WERI-Rb-1 (cell line): ENCODE measurements at places on chromosomes 11 and 22.
A peak's percentile ranks its signal among the peaks of the same experiment; 100 is the strongest.

- DNase-seq, result no peak
Measured at GRCh38 chr11:117489999-117490679, 162.5 kb downstream of the CEP164 start.

DNA sequence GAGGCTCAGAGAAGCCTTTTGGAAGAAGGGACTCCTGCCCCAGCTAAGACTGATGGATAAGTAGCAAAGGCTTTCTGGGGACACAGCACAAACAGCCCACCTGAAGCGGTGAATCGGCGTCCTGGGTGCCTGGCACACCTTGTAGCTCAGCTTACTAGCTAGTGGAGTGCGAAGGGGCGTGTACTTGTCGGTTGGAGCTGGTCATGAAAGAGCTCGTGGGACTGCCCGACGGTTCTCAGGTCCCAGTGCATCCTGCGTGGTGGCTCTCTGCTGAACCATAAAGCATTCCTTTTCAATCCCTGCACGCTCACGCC, 690 bp upstream of the UVRAG start:
- no peak for DNase-seq

DNA sequence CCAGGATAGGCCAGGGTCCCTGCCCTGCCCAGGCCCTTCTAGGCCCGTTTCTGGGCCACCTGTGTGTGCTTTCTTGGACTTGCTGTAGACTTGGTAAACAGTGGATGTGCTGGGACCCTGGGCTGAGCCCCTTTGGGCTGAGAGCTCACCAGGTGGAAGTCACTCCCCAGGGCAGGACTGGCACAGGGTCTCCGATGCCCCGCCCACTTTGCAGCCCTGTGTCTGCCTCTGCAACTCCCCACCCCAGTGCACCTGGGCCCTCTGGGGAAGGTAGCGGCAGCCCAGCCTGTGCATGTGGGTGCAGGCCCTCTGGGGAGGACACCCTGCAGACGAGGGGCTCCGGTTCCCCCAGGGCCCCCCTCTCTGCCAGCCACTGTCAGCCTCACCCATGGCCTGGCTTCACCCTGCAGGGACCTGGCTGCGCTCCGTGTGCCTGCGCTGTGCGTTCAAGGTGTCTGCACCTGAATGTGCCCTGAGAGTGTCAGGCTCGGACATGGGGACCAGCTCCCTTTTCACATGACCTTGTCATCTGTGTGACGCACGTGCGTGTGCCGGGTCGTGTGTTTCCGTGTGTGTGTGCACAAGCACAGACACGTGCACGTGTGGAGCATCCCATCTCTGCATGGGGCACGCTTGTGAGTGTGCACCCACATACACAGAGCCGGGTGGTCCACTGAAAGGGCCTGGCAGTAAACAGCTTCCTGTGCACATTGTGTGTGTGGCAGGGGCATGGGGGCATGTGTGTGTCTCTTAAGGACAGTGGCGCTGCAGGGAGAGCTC, 118.5 kb downstream of the KCNQ1OT1 start:
- DNase-seq, result peak; percentile 6

DNA sequence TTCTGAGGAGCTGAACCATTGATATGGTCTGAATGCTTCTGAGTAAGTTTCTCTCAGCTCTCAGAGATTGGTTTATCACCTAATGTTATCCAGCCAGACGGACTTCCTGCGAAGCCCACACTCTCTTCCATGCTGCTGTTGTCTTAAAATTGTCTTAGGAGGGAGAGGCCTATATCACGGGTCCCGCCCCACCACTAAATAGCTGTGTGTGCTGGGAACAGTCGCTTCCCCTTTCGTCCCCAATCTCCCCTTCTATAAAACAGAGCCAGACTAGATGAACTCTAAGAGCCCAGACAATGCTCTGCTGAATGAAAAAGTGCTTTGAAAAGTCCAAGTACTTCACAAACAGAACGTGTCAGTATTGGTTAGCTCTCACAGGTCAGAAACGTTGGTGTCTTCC, 81.4 kb upstream of the AKIP1 start:
- no peak for DNase-seq

DNA sequence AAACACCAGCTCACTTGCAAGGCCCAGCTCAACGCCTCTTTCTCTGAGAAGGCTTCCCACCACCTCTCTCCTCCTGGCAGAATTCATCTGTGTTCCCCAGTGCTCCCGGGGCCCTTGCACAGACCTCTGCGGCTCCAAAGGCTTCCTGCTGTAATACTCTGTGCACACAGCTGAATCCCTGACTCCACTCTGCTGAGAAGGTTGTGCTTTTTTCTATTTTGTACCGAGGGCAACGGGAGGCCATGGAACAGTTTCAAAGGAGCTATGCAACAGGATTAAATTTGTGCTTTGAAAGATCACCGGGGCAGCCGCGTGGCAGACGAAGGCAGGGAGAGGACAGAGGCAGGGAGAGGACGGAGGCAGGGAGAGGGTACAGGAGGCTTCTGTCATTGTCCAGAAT, 49.2 kb upstream of the SYT7 start:
- DNase-seq, result no peak

DNA sequence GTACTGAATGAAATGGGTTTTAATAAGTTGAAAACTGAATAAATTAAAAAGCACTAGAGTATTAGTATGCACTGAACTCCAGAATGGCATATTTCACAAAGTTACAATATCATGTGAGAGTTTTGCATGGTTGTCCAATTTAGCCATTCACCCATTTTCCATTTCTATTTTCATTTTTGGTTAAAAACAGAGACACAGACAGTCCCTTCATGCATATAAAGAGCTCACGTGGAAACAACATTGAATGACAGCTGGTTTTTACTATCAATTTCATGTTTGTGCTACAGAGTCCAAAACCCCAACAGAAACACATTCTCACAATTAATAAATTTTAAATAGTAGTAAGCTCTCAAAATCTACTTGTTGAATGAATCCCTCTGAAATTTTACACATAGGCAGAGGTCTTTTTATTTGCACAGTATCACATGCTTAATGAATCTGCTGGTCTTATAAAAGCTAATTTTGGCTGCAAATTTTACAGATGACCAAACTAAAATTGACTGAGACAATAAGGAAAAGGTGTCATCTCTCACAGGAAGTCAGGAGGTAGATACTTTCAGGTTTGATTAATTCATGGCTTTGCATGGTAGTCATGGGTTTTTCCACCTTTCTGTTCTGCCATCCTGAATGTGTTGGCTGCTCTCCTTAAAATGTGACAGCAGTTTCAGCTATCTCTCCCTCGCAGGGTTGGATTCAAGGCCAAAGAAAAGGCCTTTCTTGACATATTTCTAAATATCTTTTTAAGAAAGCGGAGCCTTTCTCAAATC, 20.6 kb upstream of the DDI1 start:
- DNase-seq, result no peak

DNA sequence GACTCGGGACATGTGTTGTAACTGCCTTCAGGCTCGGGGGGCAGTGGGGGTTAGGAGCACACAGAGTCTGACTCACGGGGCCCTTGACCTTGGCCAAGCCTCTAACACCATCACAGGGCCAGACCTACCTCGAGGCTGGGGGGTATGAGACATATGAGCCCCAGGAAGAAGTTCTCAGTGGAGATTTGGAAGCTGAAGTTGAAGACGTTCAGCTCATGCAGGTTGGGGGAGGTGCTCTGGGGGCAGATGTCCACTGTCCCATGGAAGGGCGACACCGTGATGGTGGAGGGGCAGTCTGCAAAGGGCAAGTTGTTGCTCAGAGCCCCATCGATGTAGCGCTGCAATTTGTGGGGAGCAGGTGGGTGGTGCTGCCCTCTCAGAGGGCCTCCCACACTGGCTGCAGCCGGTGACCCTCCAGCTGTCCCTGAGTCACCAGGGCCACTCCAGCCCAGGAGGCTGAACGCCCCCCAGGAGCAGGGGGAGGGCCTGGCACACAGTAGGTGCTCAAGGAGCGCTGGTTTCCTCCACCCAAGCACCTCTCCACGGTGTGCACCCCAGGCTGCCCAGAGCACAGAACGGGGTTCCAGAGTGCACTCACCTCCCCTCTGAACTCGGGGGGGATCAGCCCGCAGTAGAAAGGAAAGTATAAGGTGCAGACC, 2.5 kb downstream of the PNPLA5 start:
- no peak for DNase-seq

DNA sequence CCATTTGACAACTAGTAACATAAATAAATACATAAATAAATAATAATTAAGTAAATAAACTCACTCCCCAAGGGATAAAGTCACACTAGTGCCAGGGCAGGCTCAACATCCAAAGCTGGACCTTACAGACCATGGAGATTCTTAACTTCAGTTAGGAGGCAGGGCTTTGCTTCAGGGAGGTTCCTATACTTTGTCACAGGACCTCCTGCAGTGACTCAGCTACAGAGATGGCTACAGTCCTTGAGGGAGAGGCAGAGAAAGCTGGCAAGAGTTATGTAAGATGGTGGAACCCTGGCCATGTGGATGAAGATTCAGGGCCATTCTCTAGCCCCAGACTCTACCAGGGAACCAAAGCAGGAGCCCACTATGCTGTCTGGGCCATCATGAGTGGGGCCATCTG, 74.1 kb upstream of the CADM1 start:
- DNase-seq, result no peak

DNA sequence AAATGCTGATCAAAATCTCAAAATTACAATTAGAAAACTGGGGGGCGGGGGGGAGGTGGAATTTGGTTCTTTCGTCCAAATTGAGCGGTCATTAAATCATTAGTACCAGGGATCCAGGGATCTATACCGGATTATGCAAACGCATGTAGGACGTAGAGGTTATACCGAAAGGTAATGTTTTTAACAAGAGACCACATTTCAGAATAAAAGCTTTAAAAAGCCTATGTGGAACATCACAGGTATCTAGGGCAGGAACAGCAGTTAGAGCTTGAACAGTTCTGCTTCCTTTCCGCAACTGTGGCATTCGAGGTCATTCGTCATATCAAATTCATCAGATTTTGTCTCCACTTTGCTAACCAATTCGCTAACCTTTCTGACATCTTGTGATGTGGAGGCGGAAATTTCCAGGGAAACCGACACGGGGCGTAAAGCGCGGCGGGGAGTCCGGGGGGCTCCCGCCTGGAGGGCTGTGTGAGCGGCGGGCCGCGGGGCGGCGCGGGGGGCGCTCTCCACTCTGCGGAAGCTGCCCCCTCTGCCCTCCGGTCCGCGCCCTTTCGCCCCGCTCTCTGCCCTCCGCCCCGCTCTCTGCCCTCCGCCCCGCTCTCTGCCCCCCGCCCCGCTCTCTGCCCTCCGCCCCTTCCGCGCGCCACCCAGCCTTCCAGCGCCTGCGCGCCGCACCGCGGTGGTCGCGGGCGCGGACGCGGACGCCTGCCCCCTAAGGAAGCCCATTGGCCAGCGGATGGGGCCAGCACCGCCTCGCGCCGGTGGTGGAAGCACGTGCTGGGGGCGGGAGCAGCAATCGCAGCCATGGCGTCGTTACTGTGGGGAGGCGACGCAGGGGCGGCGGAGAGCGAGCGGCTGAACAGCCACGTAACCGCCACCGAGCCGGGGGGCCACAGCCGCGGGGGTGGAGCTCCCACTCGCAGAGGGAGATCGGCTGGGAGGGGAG, at the start of gene DDX25:
Gene DDX25 (plus strand): TSS at position 798 of the 949 bp plus-strand sequence. CDS start 10 bp downstream, at position 808.
- DNase-seq, result no peak

DNA sequence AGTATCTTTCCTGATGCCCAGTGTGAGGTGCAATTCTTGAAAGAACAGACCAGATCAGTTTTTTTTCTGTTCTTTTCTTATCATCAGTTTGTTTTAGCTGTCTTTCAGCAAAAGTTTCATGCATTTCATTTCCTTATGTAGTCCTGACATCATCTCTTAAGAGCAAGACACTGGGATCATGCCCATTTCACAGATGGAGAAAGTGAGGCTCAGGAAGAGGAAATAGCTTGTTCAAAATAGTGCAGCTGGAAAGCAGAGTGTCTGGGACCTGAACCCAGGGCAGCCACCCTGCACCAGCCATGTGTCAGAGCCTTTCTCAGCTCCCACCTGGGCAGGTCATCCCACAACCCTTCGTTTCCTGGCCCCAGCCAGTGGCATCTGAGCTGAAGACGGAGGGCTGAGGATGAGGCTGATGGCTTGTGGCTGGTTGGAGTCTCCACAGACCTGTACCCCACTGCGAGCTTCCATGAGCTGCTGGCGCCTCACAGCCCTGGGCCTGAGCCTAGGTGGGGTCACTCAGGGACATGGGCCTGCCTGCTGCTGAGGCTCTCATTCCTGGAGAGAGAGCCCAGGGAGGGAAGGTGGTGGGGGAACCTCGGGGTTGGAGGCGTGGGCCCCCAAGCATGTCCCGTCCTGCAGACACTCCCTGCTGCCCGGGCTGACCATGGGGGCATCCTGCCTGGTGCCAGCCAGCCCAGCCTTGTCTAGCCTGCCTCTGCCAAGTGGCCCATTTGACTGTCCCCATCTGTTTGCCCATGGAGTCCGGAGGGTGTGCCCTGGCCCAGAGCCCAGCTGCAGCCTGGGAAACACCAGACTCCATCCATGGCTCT, 61.8 kb downstream of the SMIM38 start:
- no peak for DNase-seq

GRCh38 chr22:50014053-50014501, 1.5 kb upstream of the IL17REL start:
- peak; percentile 44 for DNase-seq

GRCh38 chr22:44862981-44863860, 110.8 kb downstream of the ARHGAP8 start:
- DNase-seq, result peak; percentile 62

DNA sequence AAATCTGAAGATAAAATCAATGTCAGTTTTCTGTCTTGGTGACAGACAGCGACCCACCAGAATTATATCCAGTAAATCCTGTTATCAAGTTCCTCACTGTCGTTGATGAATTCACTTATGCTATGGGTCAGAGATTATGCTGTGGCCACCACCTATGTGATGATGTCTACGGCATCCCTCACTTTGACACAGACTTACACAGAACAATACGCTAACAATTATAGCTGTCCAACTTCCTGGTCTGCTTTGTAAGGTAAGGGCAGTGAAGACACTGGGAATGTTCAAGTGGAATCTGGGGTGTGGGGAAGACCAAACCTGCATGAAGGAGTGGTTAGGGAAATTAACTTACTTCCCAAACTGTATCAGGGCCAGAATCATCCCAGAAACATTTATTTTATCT, 19.3 kb upstream of the PAX6 start:
- no peak for DNase-seq

GRCh38 chr22:22810471-22810870, 77.1 kb upstream of the IGLL5 start:
- no peak for DNase-seq

GRCh38 chr11:123103326-123103980, 41.5 kb upstream of the HSPA8 start:
- DNase-seq, result peak; percentile 36

- no peak for DNase-seq
Measured at GRCh38 chr11:134469627-134470026, 57.6 kb upstream of the B3GAT1 start.

DNA sequence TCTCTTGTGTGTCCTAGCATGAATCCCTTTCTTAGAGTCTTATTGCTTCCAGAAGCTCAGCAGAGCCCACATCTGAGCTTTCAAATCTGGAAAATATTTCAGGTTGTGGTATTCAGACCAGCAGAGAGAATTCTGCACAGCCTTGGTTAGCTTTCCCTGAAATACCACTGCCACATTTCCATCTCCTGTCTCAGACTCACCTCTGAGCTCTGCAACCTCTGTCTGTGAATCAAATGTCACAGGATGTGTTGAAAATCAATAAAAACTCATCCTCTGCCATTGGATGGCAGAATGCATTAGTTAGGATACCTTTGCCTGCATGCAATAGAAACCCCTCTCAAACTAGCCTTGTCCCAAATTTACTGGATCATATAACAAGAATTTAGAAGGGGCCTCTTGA, 47.7 kb downstream of the ENDOD1 start:
- DNase-seq, result no peak

- no peak for DNase-seq
Measured at GRCh38 chr22:33875316-33875715, 45.0 kb downstream of the LARGE1 start.

- no peak for DNase-seq
Measured at GRCh38 chr11:119295178-119295577, 21.8 kb downstream of the MCAM start.

- no peak for DNase-seq
Measured at GRCh38 chr11:3221408-3222002, 2.9 kb upstream of the MRGPRG start.
